ENCODE measurements at places on chromosomes 5 and 9. TPM values are rescaled to one million over a fixed set of nuclear protein-coding genes. Genes with fewer than 3 reads are reported as not detected.

ARPC5L gene
- polyA plus RNA-seq = 38.5 TPM

DNA sequence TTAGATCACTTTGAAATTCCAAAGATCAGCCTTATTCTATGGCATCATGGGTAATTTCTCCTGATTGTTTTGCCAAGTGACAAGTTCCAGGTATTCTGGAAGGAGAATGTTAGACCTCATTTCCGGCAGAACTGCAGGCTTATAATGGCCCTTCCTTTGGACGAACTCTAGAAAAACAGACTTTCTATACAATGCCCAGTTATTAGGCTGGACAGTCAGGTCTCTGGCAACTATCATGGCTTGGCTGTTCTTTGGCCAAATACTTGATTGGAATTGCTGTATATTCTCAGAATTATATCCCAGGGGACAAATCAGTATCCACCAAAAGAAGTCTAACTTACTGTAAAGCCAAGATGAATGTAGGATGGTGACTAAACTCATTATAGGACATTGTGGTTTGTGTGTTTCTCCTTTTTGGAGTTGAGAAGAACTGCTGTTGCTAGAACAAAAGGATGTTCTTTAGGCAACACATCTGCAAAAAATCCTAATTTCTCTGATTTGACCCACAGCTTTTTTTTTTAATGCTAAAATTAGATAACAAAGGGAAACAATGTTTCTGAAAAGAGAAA, 69.0 kb downstream of the ADAMTSL1 start:
- DNase-seq = no peak

GRCh38 chr5:92492908-92493307, 1088.1 kb downstream of the NR2F1-AS1 start:
- DNase-seq = peak; percentile 4

DNA sequence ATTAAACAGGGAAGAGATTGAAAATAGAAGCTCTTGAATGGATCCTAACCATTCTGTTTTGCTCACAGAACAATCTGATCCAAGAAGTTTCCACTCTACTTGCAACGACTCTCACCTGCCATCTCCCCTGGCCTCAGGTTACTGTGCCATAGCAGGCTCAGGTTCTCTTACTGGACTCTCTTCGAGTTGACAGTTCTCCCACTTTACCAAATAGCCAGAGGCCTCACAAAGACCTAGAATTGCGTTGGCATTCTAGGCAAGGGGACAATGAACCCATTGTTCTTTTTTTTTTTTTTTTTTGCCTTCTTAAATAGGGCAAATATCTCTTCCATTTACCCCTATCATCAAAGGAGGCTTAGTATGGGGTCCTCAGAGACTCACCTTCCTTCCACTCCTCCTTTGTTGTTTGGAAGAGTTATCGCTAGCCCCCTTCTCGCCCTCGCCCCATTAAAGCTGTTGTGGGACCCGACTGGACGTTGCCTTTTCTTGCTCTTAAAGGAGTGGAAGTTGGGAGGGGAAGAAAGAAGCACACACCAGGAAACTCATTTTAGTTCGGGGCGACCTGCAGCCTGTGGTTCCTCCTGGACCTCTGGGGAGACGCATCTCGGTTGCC, 688 bp upstream of the PLPPR1 start:
- no peak for DNase-seq

- no peak for DNase-seq
Observed at GRCh38 chr9:127917603-127918002, 762 bp upstream of the ST6GALNAC4 start.

- no peak for DNase-seq
Observed at GRCh38 chr9:93198838-93199625, 15.1 kb downstream of the WNK2 start.

GRCh38 chr5:56561-57290, 35.2 kb upstream of the PLEKHG4B start:
- peak; percentile 70 for DNase-seq

GRCh38 chr9:21682981-21683380, 119.5 kb upstream of the MTAP start:
- DNase-seq = no peak

DNA sequence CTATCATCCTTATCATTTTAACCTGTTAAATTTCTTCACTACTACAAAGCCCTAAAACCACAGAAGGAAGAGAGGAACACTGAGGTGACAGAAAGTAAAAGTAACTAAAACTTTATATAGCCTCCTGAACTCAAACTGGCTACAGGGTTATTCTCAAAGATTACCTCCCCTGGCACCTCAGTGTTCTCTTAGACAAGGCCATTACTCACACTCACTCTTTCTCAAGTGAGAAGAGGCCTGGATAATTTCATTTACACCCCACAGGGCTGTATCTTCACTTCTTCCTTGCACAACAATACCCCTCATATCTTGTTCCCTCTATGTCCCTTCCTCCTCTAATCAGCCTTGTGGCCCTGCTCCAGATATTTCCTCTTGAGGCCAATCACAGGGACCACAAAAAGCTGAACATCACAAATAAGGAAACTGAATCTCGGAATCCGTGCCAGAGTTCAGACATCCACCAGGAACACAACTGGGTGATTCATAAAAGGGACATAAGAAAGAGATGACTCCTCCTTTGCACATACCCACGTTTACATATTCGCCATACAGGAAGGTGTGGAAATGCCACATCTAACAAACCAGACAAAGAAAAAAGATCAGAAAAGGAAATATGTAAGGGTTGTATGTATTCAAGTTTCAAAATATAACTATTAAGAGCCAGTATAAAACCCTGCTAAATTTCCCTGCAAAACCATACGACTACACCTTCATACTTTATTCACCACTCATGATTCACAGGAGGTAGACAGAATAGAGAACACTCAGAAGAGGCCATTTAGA, 1.7 kb upstream of the KLHL3 start:
- DNase-seq = no peak

Measured in left kidney (tissue), 8 donors.